ENCODE measurements at places on chromosomes 2 and 18. TPM values are rescaled to one million over a fixed set of nuclear protein-coding genes. Genes with fewer than 3 reads are reported as not detected.
A peak's percentile ranks its signal among the peaks of the same experiment; 100 is the strongest.

DNA sequence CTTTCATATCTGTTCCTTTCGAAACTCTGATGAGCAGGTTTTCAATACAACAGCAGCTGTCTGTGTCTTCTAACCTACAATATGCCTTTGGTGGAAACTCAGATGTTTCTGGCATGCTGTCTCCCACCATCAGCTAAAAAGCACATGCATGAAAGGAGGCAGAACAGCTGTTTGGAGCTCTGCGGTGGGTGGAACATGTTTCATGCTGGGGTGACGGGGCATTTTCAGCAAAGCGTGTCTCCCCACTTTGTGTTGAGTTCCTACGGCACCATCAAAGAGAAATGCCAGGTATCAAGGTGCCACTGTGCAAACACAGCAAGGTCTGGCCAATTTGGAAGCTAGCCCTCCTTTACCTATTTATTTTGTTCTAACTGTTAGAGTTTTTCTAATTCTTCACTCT is 290.1 kb downstream of the CLIP4 start:
- no peaks in the 10 kb centered on the region for H3K36me3 ChIP-seq
- H3K4me1 ChIP-seq = no peaks in the 10 kb centered on the region
- H3K27me3 ChIP-seq = no peaks in the 10 kb centered on the region
- no peak overlapping the region for H3K4me3 ChIP-seq

DNA sequence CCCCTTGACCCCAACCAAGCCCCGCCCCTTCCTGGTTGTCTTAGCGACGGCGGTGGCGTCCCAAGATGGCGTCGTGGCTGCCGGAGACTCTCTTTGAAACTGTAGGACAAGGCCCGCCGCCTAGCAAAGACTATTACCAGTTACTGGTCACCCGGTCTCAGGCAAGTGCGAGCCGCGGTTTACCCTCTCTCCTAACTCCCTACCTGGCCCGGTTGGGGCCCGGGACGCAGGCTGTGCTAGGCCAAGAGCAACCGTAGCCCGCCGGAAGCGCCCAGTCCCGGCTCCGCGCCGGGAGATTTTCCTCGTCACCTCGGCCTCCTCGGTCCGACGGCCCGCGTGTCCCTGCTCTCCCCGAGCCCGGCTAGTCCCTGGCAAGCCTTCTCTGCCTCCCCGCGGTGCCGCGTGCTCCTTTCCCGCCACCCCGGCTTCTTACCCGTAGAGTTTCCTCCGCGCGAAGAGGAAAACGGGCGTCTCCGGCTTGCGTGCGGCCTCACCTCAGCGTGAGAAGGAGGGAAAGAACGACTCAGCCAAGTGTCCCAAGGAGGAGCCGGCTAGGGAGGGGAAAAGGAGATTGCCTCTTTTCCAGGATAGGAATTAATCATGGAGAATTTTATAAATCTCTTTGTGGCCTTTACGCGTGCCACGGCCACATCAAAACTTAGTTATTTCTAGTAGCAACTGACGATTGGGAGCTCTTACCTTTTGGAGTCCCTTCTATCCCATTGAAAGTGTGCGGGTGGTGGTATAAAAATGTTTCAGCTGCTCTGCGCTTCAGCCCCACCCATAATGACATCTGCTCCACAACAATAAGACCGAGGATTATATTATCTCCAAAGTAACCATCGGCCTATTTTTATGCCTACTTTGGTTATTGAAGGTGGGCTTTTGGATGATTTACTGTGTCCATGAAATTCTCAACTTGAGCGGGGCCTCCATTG is at the start of gene FBXO36:
FBXO36 (plus strand) TSS at position 55 of the 938 bp plus-strand sequence; CDS start at position 66, 11 bp downstream.
- H3K36me3 ChIP-seq = no peaks in the 10 kb centered on the region
- peak within 1 kb of the TSS; percentile 99 for H3K27ac ChIP-seq
- peaks cover 36% of the 10 kb centered on the region for H3K4me1 ChIP-seq
- H3K27me3 ChIP-seq = no peaks in the 10 kb centered on the region
- DNase-seq = no peak

DNA sequence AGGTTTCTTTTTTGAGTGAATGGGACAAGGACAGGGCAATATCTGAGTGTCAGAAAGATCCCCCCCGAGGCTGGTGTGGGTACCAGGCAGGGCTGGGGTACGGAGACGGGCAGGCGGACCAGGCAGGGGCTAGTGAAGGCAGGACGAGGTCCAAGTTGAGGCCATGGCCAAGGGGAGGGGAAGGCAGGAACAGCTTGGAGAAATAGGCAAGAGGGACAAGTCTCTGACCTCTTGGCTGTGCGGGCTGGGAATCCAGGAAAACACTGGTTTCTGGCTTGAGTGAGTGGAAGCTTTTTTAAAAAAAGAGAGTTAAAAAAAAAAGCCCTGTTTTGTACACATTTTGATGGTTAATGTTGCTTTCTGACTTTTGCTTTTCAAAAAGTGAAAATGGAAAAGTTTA is 30.3 kb downstream of the ASAP2 start:
- H3K4me3 ChIP-seq = no peak overlapping the region
- H3K27me3 ChIP-seq = no peaks in the 10 kb centered on the region
- H3K27ac ChIP-seq = peak overlapping the region; percentile 48
- H3K36me3 ChIP-seq = no peaks in the 10 kb centered on the region

- no peaks in the 10 kb centered on the region for H3K27me3 ChIP-seq
- no peaks in the 10 kb centered on the region for H3K36me3 ChIP-seq
- peaks cover 42% of the 10 kb centered on the region for H3K4me1 ChIP-seq
- peak overlapping the region; percentile 100 for H3K27ac ChIP-seq
- no peak overlapping the region for H3K4me3 ChIP-seq
These were observed 1.3 kb upstream of the ZNF24 start for GRCh38 chr18:35345460-35345921.

GRCh38 chr2:108378851-108379250 is 1.1 kb downstream of the SULT1C4 start:
- DNase-seq = no peak
- H3K27ac ChIP-seq = peak overlapping the region; percentile 60
- no peaks in the 10 kb centered on the region for H3K27me3 ChIP-seq
- peak overlapping the region; percentile 55 for H3K4me3 ChIP-seq

GRCh38 chr2:237383991-237384671 is 29.8 kb downstream of the COL6A3 start:
- peak overlapping the region; percentile 28 for H3K27ac ChIP-seq
- H3K4me1 ChIP-seq = peaks cover 3% of the 10 kb centered on the region
- no peak for DNase-seq
- peaks cover 3% of the 10 kb centered on the region for H3K36me3 ChIP-seq
- H3K27me3 ChIP-seq = no peaks in the 10 kb centered on the region
- no peak overlapping the region for H3K4me3 ChIP-seq

DNA sequence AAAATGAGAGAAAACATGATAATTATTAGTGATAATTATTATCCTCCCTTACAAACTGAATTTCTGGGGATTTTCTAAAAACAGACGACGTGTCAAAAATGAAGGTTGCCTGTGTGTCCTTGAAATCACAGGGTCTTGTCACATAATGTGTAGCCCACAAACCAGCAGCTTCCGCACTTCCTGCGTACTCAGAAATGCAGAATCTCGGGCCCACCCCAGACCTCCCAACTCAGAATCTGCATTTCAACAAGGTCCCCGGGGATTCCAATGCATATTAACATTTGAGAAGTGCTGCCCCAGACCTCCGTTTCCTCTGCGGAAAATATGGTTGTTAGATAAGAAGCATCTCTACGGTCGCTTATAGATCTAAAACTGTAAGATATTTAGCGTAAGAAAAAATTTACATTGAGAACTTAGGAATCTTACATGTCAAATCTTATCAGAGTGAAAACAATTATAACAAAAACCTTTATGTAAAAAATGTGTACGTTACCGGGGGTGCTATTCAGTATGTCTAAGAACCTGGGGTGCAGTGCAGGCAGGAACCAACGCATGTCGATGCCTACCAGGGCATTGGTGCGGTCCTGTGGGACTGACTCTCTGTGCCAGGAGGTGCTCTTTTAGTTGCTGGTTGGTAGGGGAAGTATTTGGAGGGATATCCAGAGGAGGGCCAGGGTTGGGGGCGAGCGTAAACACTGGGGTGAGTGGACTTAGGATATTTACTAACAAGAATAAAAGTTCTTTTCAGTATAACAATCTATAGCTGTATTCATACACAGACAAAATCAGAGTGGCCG is 15.2 kb downstream of the CDKL4 start:
- H3K27ac ChIP-seq = no peak overlapping the region
- H3K27me3 ChIP-seq = no peaks in the 10 kb centered on the region
- peak overlapping the region; percentile 30 for H3K4me3 ChIP-seq
- no peaks in the 10 kb centered on the region for H3K36me3 ChIP-seq

DNA sequence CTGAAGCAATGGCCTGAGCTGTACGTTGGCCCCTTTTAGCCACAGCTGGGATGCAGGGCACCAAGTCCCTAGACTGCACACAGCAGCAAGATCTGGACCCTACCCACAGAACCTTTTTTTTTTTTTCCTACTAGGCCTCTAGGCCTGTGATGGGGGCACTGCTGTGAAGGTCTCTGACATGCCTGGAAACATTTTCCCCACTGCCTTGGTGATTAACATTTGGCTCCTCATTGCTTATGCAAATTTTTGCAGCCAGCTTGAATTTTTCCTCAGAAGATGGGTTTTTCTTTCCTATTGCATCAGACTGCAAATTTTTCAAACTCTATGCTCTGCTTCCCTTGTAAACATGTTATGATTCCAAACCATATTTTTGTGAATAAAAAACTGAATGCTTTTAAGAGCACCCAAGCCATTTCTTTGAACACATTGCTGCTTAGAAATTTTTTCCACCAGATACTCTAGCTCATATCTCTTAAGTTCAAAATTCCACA is 33.5 kb downstream of the PDE1A start:
- no peak overlapping the region for H3K27ac ChIP-seq
- H3K36me3 ChIP-seq = no peaks in the 10 kb centered on the region
- no peak overlapping the region for H3K4me3 ChIP-seq
- H3K4me1 ChIP-seq = no peaks in the 10 kb centered on the region
- no peak for DNase-seq
- H3K27me3 ChIP-seq = no peaks in the 10 kb centered on the region

- DNase-seq = no peak
- no peaks in the 10 kb centered on the region for H3K36me3 ChIP-seq
- H3K27me3 ChIP-seq = no peaks in the 10 kb centered on the region
- no peaks in the 10 kb centered on the region for H3K4me1 ChIP-seq
- H3K27ac ChIP-seq = no peak overlapping the region
These were observed 129.0 kb downstream of the EVA1A start for GRCh38 chr2:75431763-75432162.

- H3K27me3 ChIP-seq = no peaks in the 10 kb centered on the region
- H3K36me3 ChIP-seq = no peaks in the 10 kb centered on the region
- DNase-seq = no peak
- H3K4me3 ChIP-seq = no peak overlapping the region
- peaks cover 15% of the 10 kb centered on the region for H3K4me1 ChIP-seq
- no peak overlapping the region for H3K27ac ChIP-seq
These were observed 274.3 kb upstream of the NRP2 start for GRCh38 chr2:205407984-205408383.

DNA sequence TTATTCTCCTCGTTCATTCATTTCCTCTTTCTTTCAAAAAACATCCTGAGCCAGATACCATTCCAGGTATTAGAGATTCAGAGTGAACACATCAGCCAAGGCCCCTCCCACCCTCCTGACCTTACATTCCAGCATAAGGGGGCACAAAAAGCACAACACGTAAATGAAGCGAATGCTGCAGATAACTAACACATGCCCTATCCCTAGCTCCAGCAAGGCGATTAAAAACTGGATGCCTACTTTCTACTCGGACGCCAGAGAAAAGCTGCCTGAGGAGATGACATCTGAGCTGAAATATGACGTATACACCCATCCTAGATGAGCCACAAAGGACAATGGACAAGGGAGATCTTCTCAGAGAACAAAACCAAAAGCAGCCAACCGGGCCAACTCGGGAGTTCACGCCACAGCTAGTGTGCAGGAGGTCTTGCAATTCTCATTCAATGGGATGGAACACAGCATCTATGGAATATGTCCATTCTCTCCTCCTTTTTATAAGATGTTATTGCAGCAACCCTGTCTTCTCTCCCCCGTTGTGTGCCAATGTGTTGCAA is 33.5 kb downstream of the FEZ2 start:
- H3K4me3 ChIP-seq = no peak overlapping the region
- no peak for DNase-seq
- no peaks in the 10 kb centered on the region for H3K36me3 ChIP-seq
- H3K27ac ChIP-seq = no peak overlapping the region
- H3K4me1 ChIP-seq = peaks cover 18% of the 10 kb centered on the region

DNA sequence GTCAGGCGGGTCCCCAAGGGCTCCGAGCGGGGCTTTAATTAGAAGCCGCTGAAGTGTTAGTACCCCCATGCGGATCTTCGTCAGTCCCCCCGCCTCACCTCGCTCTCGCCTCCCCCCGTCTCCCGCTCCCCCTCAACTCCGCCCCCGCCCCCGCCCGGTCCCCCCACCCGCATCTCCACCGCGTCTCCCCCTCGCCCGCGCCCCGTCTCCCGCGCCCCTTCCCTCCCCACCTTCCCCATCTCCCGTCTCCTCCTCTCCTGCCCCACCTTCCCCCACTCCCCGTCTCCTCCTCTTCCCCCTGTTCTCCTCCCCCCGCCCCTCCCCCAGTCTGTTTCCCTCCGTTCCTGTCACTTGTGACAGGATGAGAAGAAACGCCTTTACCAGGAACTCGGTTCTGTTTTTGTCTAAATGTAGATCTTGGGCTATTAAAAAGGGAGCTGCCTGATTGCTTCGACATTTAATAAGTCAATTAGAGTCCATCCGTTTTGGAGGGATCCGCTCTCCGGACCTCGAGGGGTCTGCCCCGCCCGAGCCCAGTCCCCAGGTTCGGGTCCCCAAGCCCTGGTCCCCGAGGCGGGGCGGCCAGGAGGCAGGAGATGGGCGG is 969 bp upstream of the ALKAL2 start:
- H3K27ac ChIP-seq = no peak overlapping the region
- H3K36me3 ChIP-seq = no peaks in the 10 kb centered on the region
- peaks cover 13% of the 10 kb centered on the region for H3K27me3 ChIP-seq
- DNase-seq = no peak

DNA sequence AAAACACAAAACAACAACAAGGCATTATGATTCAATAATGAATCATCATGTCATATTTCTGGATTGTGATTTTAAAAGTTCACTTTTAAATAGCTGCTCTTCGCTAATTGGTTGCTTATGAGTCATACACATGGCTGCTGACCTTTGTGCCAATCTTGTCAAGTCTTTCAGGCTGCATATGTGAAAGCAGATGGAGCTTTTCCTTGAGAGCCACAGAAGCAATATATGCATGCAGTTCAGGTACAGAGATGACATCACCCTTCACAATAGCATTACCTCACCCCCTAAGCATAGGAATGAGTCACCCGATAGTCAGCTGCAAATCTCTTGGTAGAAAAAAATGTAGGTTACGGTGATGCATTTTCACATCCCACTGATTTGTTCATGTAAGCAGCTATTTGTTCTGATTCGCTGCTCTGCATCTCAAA is 27.2 kb downstream of the EIF2AK3 start:
- no peaks in the 10 kb centered on the region for H3K27me3 ChIP-seq
- no peaks in the 10 kb centered on the region for H3K36me3 ChIP-seq
- no peak overlapping the region for H3K4me3 ChIP-seq
- peaks cover 28% of the 10 kb centered on the region for H3K4me1 ChIP-seq
- peak overlapping the region; percentile 10 for H3K27ac ChIP-seq

CASP8 gene
- 5.1 TPM for total RNA-seq

GALR1 gene
- 0.33 TPM for total RNA-seq

REL gene
- 9.2 TPM for total RNA-seq

ALKAL2 gene
- 1.7 TPM for total RNA-seq

NMUR1 gene
- total RNA-seq = 2.3 TPM

ECEL1 gene
- total RNA-seq = 0.66 TPM

RNF144A gene
- total RNA-seq = 8.0 TPM

SERPINB3 gene
- not detected for total RNA-seq

GKN1 gene
- not detected for total RNA-seq

THUMPD2 gene
- 10.9 TPM for total RNA-seq

ARHGAP25 gene
- 5.7 TPM for total RNA-seq
